Activated CD8-positive, alpha-beta T cell treated with anti-CD3 and anti-CD28 coated beads for 36 hours (primary cell): ENCODE measurements at places on chromosomes 3 and 15. TPM values are rescaled to one million over a fixed set of nuclear protein-coding genes. Genes with fewer than 3 reads are reported as not detected.

DNA sequence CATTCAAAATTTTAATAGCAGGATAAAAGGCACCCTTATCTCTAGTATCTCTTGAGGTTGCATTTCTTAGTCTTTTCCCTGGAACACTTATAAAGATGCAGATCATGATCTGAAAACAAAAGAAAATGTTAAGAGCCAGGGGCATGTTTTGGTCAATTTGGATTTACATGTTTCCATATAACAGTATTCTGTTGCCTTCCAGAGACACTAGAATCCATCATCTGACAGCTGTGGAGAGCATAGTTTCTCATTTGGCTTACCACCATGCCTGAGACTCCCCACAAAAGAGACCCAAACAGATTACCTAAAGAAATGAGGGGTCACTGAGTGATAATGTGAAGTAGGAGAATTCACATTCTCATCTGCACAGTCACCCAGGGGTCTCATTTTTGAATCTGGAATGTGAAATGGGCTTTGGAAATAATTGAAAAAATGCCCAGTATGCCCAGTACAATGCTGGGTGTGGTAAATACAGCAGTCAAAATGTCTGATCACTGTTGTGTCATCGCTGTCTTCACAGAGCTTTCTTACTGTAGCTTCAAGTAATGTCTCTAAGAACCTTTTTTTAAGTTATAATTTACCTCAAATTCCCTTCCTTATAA, 79.9 kb upstream of the ZBTB20 start:
- H3K4me3 ChIP-seq = no peak overlapping the region
- H3K27me3 ChIP-seq = no peaks in the 10 kb centered on the region
- no peak for DNase-seq
- H3K27ac ChIP-seq = no peak overlapping the region

- DNase-seq = no peak
- no peaks in the 10 kb centered on the region for H3K27me3 ChIP-seq
- H3K4me1 ChIP-seq = no peaks in the 10 kb centered on the region
Measured at GRCh38 chr3:24401090-24401810, 93.4 kb downstream of the THRB start.

GRCh38 chr3:185279587-185280138, 25.8 kb upstream of the EHHADH start:
- DNase-seq = no peak
- H3K4me1 ChIP-seq = peaks cover 13% of the 10 kb centered on the region
- no peaks in the 10 kb centered on the region for H3K36me3 ChIP-seq

- H3K4me1 ChIP-seq = peaks cover 40% of the 10 kb centered on the region
- peaks cover 44% of the 10 kb centered on the region for H3K36me3 ChIP-seq
- peak overlapping the region; percentile 91 for H3K27ac ChIP-seq
- H3K27me3 ChIP-seq = no peaks in the 10 kb centered on the region
- peak; percentile 92 for DNase-seq
- H3K4me3 ChIP-seq = peak overlapping the region; percentile 87
Measured at GRCh38 chr3:56800130-56800831, 1.5 kb downstream of the ARHGEF3 start.

DNA sequence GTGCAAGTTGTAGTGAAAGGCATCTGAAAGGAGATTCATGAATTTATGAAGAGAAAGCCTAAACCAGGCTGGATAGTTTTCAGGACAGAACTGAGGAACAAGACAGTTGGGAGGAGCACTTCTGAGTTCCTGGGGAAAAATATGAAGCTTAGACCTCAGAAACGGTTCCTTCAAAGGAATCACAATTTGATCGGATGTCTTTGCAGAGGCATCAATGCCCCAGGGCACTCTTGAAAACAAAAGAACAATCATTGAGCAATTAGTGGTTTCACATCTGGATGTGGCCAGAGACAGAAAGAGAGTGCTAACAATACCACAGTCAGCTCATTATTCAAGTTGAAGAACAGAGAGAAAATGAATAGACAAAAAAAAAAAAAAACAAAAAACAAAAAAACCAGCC, 86.2 kb downstream of the KLF13 start:
- H3K27ac ChIP-seq = no peak overlapping the region
- no peak for DNase-seq
- H3K4me3 ChIP-seq = no peak overlapping the region

The GUCA1C gene
- not detected for total RNA-seq

DNA sequence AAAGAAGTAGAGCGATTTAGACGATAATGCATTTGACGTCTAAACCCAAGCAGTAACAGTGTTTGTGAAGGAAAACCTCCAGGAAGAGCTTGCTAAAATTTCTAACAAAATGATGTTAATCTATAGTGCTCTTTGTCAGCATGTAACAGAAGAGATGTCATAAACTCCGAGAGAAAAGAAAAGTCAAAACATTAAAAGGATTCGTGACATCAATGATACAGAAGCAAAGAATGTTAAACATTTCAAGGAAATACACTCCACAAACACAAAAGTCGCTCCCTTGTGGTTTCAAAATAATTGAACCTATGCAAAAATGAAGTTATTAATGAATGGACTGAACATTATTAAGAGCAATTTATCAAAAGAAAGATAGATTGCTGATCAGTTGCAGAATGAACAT, 27.9 kb downstream of the AADAC start:
- H3K4me1 ChIP-seq = no peaks in the 10 kb centered on the region
- no peak overlapping the region for H3K4me3 ChIP-seq
- H3K36me3 ChIP-seq = no peaks in the 10 kb centered on the region
- no peaks in the 10 kb centered on the region for H3K27me3 ChIP-seq
- no peak for DNase-seq

DNA sequence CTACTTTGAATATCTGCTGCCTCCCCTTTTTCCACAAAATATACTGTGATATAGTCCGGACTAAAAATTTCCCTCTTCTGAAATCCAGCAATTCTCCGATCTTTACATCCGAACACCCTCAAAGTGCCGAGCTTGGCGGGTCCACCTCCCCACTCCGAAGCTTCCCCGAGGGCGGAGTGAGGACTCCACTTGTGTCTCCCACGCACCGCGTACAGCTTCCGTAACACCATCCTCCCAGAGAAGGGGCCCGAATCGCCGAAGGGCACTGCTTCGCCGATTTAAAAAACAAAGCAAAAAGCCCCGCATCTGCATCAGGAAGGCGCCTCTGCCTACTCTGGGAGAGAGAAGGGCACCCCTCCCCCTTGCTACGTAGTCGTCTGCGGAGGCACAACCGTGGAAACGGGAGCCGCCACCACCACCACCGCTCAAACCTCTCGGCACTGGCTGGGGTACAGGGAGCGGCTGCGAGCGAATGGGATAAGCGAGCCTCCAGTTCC, 551 bp downstream of the NCBP2 start:
- peak overlapping the region; percentile 93 for H3K4me3 ChIP-seq
- DNase-seq = peak; percentile 83
- H3K36me3 ChIP-seq = peaks cover 50% of the 10 kb centered on the region

GRCh38 chr3:14234251-14235002, 55.8 kb downstream of the LSM3 start:
- H3K4me1 ChIP-seq = peaks cover 8% of the 10 kb centered on the region
- peaks cover 29% of the 10 kb centered on the region for H3K27me3 ChIP-seq
- no peak overlapping the region for H3K4me3 ChIP-seq
- no peak for DNase-seq
- peaks cover 3% of the 10 kb centered on the region for H3K36me3 ChIP-seq
